ENCODE measurements at places on chromosomes 7 and 10. TPM values are rescaled to one million over a fixed set of nuclear protein-coding genes. Genes with fewer than 3 reads are reported as not detected.

- DNase-seq = no peak
These were observed 12.0 kb upstream of the CALML5 start for GRCh38 chr10:5511231-5511884.

DNA sequence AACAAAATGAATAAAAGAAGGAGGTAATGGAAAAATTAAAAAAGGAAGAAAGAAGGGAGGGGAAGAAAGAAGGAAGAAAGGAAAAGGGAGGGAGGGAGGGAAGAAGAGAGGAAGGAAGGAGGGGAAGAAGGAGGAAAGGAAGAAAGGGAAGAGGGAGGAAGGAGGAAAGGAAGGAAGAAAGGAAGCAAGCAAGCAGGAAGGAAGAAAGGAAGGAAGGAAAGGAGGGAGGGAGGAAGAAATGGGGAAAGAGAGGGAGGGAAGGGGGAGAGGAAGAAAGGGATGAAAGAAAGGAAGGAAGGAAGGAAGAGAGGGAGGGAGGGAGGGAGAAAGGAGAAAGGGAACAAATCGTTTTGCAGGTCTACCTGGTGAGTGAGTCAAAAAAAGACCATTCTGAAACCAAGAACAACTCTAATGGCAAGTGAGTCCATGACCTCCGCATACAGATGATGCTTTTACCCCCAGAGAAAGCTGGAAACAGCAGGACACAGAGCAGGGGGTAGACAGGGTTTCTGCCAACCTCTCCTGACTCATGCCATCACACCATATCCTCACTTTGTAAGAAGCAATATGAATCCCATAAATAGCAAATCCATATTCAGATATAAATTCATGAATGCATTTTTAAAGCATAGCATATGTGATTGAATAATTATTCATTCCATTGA is 1112.9 kb upstream of the AUTS2 start:
- DNase-seq = no peak

DNA sequence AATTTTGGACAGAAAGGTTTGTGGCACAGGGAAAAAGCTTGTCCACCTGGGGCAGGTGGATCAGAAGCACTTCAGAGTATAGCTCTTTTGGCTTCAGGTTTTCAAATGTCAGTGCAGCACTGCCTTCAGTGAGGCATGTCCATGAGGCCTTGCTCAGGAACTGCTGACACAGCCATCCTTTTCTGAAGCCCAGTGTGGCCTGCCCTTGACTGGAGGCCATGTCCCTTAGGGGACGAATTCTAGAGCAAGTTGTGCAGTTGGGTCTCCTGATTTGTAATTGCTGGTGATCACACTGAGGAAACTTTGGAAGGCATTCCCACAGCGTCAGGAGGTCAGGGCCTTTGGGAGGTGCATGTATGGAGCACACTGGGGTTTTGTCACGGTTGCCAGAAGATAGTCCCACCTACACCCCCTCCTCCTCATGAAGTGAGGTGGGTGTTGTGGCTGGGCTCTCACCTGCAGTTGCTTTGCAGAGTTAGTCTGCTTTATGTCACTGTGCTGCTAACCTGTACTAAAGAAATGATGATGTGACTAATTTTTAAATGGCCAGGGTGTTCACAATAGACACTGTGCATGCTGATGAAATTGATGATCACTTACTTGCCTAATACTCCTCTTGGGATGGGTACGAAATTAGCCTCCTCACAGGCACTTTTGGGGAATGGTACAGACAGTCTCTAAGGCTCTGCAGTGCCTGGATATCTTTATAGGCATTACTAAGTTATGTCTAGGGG is 41.7 kb downstream of the OGDH start:
- DNase-seq = no peak

DNA sequence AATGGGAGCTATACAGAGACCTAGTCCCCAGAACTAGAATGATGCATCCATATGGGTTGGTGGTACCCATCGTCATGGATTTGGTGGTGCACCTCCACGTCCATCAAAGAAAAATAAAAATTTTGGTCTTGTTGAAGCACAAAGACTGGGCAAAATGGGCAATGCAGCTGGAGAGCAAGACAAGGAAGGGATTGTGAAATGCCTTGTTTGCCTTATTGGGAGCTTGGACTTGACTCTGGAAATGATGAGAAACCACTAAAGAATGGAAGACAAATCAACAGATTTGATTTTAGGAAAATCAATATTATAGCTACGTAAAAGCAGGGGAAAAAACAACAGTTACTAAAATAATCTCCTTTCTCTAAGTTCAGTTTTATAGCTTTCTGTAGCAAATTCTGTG is 150.9 kb downstream of the CPED1 start:
- DNase-seq = no peak

- DNase-seq = no peak
These were observed 54.1 kb downstream of the SLIT1 start for GRCh38 chr10:97131666-97132065.

GRCh38 chr10:98536551-98536950 is 89.8 kb upstream of the HPS1 start:
- DNase-seq = no peak

GRCh38 chr10:18377898-18378297 is 237.7 kb downstream of the CACNB2 start:
- DNase-seq = peak; percentile 31

DNA sequence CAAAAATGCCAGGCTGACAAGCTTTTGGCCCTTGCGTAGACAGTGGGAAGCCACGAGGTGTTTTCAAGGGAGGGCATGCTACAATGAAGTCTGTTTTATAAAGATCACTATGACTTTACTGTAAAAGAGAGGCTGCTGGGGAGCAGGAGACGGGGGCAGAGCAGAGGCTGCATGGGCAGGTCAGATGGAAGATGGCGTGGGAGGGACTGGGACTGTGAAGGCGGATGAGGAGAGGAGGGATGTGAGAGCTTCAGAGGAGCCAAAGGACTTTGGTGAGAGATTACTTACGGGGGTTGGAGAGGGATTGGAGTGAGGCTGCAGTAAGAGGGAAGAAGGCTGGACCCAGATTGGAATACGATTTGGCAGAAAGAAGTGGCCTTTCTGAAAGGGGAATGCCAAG is 86.6 kb upstream of the PCBD1 start:
- no peak for DNase-seq

DNA sequence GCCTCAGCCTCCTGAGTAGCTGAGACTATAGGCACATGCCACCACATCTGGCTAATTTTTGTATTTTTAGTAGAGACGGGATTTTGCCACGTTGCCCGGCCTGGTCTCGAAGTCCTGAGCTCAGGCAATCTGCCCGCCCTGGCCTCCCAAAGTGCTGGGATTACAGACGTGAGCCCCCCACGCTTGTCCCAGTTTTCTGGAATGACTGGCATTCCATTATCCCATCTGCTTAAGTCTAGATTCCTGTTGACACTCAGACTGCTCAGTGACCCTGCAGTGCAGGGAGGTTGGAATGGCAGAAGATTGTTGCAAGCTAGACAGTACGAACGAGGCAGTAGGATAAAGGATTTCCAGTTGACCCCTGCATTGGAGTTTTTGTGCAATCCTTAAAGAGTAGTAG is 135.1 kb upstream of the NPS start:
- no peak for DNase-seq

DNA sequence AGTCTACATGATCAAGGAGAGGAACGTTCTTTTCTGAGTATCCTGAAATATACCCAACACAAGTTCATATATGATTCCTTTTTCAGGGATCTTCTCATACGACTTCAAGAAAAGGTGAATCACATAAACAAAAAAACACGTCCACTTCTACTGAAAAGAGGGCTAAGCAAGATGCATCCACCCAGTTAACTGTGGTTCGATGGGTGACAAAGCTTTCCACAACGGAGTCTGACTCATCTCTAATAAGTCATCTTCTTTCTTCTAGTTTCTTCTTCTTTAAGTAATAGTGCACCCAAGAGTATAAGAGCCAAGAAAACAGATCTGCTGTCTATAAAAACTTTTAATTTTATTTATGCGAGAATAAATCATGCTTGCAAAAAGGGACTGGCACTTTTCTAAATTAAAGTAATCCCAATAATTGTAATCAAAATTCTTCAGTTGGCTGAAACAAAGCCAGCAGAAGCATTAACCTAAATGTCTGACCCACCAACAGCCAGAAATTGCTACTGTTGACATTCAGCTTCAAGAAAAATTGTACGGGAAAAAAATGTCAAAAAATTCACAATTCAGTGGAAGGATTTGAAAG is 146.9 kb upstream of the ANK3 start:
- no peak for DNase-seq

DNA sequence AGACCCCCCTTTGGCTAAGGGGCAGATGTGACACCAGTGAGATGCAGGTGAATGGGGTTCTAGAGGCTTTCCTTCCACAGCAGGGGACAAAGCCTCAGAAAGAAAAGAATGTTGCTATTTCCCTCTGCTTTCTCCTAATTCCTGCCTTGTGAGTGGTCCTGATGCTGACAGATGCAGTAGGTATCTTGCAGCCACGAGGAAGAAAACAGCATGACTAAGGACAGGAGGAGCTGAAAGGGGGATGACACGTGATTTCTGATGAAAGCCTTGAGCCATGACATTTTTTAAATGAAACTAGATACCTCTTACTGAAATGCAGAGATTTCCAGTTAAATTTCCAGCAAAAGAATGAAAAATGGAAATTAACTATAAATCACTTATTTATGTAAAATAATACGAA is 92.4 kb downstream of the C1GALT1 start:
- peak; percentile 39 for DNase-seq

DNA sequence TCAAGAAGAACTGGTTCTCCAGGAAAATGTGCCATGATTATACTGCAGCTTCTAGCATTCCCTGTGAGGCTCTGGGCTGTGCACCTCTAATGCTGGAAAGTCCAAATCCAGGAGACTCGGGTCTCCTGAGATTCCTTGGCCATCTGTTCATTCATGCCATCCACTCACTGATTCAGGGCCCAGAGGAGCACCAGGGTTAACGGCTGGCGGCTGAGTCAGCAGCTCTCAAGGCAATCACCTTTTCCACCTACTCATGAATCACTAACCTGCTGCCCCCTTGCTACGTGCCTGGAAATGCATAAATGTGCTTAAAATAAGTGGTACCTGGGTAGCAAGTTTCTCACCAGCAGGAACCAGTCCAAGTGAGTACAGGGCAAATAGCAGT is 132.7 kb downstream of the KCNMA1 start:
- no peak for DNase-seq

DNA sequence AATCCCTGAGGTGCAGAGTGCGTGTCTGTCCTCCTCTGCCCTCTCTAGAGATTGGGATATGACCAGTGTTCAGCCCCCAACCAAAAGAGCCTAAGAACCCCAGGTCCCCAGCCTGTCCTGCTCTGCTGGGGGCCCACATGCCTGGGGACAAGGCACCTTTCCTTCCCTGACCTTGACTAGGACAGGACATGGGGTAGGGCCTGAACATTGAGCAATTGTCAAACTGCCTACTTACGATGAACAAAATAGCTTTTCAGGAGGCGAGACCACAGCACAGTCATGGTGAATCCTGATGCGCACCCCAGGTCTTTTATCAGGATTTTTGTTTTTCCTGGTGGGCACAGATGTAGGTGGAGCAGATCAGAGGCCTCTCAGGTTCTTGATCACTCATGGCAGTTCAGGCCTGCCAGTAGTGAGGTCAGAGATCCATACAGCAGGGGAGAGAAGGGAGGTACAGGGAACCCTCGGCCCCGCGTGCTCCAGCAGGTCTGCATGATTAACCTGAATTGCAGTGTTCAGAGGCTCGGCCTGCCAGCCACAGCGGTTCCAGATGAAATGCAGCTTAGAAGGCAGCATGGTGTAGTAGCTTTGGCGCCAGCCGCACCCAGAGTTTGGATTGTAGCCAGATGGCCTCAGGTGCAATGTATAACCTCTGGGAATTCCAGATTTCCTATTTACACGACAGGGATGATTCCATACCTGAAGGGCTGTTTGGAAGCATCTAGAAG is 191.3 kb downstream of the CUX1 start:
- no peak for DNase-seq

Gene PIP
- total RNA-seq = not detected

DNA sequence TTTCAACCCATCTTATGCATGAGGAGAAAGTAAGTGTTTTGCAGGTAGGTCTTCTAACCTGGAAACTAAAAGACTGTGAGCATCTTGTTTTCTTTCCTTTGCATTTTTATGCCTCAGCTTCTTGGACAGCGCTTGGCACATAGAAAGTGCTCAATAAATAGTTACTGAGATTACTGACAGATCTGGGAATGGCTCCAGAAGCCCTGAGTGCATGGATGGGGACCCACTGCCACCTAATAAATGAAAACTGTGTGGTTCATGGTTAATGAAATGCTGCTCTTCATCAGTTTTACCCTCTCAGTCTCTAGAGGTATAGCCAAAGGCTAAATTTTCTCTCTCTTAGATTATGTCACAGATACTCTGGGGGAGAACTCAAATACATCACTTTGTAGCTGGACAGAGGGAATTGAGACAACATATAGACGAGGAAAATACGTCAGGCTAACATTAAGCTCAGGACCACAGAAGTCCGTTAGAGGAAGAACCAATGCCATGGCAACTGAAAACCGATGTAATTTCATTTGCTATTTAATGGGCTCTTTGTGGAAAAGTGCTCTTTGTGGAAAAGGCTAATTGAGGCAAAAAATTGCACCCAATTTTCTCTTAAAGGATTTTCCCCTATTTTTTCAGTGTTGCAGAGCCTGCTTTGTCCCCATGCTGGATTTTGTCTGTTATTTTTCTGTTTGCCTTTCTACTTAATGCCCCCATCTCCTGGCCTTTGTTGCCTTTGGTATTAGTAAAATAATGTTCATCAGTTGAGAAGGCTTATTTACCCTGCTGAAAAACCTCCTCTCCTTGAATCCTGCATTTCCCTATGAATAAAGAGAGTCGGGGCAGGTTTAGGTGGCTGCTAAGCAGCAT is 17.8 kb downstream of the ASB4 start:
- no peak for DNase-seq

Gene MSMB
- not detected for total RNA-seq

Gene EEPD1
- total RNA-seq = 27.0 TPM

Gene CUEDC2
- 76.4 TPM for total RNA-seq

DNA sequence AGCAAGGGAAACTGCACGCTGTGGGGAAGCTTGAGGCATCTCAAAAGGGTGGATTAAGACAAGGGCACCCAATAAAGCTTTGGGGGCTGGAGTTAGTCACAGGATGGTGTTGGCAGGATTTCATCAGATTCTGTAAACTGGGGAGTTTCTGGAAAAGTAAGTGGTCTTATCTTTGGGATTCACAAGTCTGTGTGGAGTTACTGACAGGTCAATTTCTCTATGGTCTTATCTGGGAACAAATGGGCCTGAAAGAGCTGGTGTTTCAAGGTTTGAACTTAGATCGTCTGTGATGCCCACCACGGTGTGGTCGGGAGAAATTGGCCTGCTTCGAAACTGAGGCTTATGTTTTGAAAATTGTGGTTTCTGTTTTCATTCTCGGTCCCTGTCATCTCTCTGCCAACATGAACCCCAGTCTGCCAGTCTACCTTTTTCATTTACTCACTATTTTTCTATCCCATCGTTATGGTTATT is 23.8 kb upstream of the AOAH start:
- peak; percentile 78 for DNase-seq

All from esophagus muscularis mucosa (tissue), 4 donors.